Mucosa of gallbladder (tissue), 1 donor: ENCODE measurements at places on chromosomes 3 and 15. TPM values are rescaled to one million over a fixed set of nuclear protein-coding genes. Genes with fewer than 3 reads are reported as not detected.

Gene ROPN1
- not detected for total RNA-seq

Gene TUSC2
- total RNA-seq = 42.5 TPM

Gene MAP3K13
- 45.2 TPM for total RNA-seq

Gene ECE2
- 0.14 TPM for total RNA-seq

Gene EXD1
- total RNA-seq = 0.12 TPM

Gene NKTR
- total RNA-seq = 55.5 TPM

Gene SNTN
- not detected for total RNA-seq

Gene MOBP
- 0.14 TPM for total RNA-seq

Gene CACNA2D2
- total RNA-seq = 1.8 TPM

Gene COL6A5
- not detected for total RNA-seq

Gene HRG
- total RNA-seq = 0.49 TPM

Gene SLC38A3
- total RNA-seq = 2.2 TPM

Gene SPINK8
- not detected for total RNA-seq

Gene GXYLT2
- 12.1 TPM for total RNA-seq

Gene GOLGA8G
- not detected for total RNA-seq

Gene PLSCR5
- total RNA-seq = not detected

Gene CCDC54
- not detected for total RNA-seq

Gene SPATA12
- 0.43 TPM for total RNA-seq

Gene REC114
- total RNA-seq = not detected

Gene ASB14
- total RNA-seq = not detected

Gene IL5RA
- 0.60 TPM for total RNA-seq

Gene ZNF660
- total RNA-seq = 5.6 TPM

Gene CGNL1
- total RNA-seq = 7.9 TPM

Gene CD86
- total RNA-seq = 10.5 TPM

Gene GPR62
- total RNA-seq = 0.55 TPM

Gene TTC21A
- 13.4 TPM for total RNA-seq

Gene CCR9
- total RNA-seq = 0.23 TPM

Gene PYGO1
- 7.7 TPM for total RNA-seq

Gene CSPG4
- total RNA-seq = 20.5 TPM

Gene SENP8
- 4.8 TPM for total RNA-seq

Gene GABRB3
- total RNA-seq = 91.6 TPM

Gene TIMP4
- total RNA-seq = 3.7 TPM

Gene SMARCC1
- 68.7 TPM for total RNA-seq

Gene CTXN2
- 0.06 TPM for total RNA-seq

Gene PPP2R3A
- 16.9 TPM for total RNA-seq

Gene CFAP44
- 8.8 TPM for total RNA-seq

Gene KCNH8
- 0.89 TPM for total RNA-seq

Gene P2RY1
- total RNA-seq = 9.1 TPM

Gene HHATL
- 0.35 TPM for total RNA-seq

Gene C3orf85
- total RNA-seq = not detected

Gene EFHB
- 0.75 TPM for total RNA-seq

Gene OR5AC2
- not detected for total RNA-seq

Gene ABHD2
- 430 TPM for total RNA-seq

Gene MRAS
- total RNA-seq = 31.7 TPM

Gene TUSC7
- total RNA-seq = not detected

Gene TRPM1
- total RNA-seq = not detected

Gene FETUB
- not detected for total RNA-seq

Gene ARPP21
- 0.40 TPM for total RNA-seq

Gene IGDCC3
- total RNA-seq = 0.69 TPM

Gene LSAMP
- 11.4 TPM for total RNA-seq

Gene ZNF717
- 18.2 TPM for total RNA-seq

Gene ROBO2
- total RNA-seq = 2.8 TPM

Gene LRRIQ4
- total RNA-seq = not detected

Gene ANKUB1
- total RNA-seq = not detected

Gene SLC28A1
- total RNA-seq = 2.6 TPM

Gene MAP6D1
- 1.1 TPM for total RNA-seq

Gene XCR1
- total RNA-seq = 0.66 TPM

Gene CCK
- 1.3 TPM for total RNA-seq

Gene ZIC1
- total RNA-seq = 0.06 TPM

Gene ZXDC
- 34.6 TPM for total RNA-seq
